NCI-H774 (cell line): ENCODE measurements at places on chromosomes 13 and 19.

- no peak for DNase-seq
These were observed 3.1 kb upstream of the TSHZ3 start for GRCh38 chr19:31352296-31352781.

DNA sequence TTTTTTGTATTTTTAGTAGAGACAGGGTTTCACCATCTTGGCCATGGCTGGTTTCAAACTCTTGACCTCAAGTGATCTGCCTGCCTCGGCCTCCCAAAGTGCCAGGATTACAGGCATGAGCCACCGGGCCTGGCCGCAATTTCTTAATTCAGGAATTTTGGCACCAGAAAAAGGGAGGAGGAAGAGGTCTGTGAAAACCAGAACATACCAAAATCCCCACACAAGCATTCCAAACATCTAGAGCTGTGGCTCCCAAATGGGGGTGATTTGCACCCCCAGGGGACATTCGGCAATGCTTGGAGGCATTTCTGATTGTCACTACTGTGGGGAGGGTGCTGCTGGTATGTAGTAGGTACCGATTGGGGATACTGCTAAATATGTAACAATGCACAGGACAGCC lies 40.2 kb upstream of the ABCC4 start:
- no peak for DNase-seq

- DNase-seq, result no peak
These were observed 92.6 kb downstream of the MZT1 start for GRCh38 chr13:72634859-72635258.

DNA sequence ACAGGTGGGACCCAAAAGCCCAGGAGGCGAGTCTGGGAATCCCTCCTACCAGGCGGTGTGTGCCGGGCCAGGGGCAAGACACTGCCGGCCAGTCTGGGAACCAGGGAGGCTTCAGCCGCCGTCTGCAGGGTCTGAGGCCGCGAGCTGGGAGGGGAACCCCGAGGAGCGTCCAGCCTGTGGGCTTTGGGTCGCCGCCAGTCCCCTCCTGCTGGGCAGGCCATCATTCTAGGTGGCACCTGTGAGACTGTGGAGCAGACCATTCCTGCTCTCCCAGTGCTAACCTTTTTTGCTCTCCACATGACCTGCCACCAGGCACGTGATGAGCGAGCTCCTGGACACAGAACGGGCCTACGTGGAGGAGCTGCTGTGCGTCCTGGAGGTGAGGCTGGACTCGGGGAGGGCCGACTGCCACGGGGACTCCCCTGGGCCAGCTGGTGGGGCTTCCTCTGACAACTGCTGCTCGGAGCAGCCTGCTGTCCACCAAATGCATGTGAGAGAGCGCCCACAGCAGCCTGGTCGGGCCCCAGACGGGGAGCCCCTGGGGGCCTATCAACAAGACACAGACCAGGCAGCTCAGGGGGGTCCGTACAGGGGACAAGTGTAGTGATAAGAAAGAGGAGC lies 24.6 kb upstream of the F7 start:
- DNase-seq, result no peak

GRCh38 chr13:79604752-79605151 lies 123.8 kb downstream of the NDFIP2 start:
- DNase-seq, result no peak

DNA sequence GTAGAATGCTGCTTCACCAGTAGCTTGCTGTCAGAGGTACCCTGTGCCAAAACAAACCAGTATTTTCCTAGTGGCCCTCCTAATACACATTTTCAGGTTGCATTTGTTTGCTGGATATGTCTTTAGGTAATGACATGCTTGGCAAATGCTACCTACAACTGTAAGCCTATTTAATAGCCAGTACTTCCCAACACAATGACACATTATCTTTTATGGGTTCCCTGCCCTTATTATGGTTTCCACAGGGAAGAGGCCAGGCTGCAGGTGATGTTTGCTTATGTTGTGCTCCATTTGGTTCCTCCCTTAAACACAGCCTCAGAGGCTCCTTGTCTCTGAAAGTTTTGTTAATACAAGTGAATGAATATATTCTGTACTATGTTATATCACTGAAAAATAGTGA lies 24.7 kb downstream of the FRY start:
- DNase-seq, result peak; percentile 53
